ENCODE measurements at places on chromosomes 5 and 9.

DNA sequence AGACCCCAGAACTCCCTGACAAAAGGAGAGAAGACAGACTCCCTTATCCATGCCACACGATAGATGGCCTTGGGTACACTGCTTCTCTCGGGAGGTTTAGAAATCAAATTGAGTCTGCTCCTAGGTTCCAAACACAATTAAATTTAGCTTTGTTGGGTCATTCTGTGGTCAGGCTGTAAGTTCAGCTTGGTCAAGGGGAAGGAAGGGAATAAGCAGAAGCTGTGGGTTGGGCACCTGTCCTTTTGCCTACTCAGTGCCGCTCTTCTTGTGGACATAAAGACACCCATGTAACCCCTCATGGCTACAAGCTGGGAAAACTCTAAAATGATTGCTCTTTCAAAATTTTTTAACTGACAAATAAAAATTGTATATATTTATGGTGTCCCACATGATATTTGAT lies 19.1 kb upstream of the AK3 start:
- no peak for DNase-seq

- no peak for DNase-seq
Measured at GRCh38 chr9:83472221-83472665, 66.0 kb downstream of the FRMD3 start.

GRCh38 chr5:89041976-89042375 lies 159.0 kb upstream of the MEF2C start:
- DNase-seq = peak; percentile 32

DNA sequence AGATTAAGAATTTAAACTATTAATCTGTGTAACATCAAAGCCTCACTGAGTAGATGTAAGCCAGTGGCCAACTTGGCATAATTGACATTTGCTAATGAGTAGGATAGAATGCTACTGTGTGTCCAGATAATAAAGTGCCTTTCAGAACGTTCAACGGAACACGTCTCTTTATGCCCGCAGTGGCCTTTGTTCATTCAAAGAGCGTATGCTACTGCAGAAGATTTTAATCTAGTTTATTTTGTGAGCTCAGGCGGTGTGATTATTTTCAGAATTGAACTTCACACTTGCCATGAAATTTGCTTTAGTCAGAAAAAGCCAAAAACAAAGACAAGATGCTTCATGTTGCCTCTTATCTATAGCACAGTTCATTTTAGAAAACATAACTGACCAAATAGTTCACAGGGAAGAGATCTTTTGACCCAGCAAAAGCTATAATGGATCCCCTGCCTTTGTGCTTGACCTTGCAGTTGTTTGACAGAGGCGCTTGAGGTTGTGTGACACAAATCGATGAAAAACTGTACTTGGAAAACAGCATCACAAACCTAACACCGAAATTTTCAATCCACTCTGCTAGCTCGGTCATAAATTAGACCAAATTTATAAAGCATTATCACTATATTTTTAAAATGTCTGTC lies 530.9 kb upstream of the TYRP1 start:
- no peak for DNase-seq

GRCh38 chr9:121566481-121567465 lies 67.1 kb upstream of the GGTA1 start:
- peak; percentile 70 for DNase-seq

DNA sequence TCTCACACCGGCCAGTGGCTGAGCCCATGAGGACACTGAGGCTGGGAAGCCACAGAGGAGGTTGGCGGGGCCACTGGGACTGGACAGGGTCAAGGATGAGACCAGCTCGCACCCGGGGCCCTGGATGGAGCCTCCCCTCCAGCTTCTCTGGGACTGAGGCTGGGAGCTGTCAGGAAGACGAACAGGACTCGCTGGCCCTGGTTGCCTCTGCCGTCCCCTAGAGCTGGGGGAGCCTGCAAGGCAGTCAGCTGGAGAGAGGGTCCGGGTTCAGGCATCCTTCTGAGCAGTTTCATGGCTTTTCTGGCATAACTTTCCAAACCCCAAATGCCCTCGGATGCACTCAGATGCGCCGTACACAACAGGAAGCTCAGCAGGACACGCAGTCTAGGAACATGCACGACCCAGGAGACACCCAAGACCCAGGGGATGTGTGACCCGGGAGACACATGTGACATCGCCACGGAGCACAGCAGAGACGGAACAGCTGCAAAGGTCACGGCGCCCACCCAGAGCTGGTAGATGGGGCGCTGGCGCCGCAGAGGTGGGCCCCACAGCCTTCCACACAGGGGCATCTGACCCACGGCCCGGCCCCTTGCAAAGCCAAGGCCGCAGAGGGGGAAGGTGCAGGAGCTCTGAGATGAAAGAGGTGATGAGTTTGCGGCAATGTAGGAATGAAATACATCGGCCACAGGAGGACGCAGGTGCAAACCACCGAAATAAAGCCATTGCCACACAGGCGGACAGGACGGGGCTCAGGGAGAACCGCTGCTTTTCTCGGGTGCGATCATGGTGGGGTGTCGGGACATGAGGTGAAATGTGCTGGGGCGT lies 17.1 kb downstream of the TPPP start:
- peak; percentile 14 for DNase-seq

GRCh38 chr5:71880536-71880935 lies 161.5 kb downstream of the CARTPT start:
- DNase-seq = peak; percentile 85

- DNase-seq = no peak
Measured at GRCh38 chr9:134632329-134632728, 9.3 kb upstream of the COL5A1 start.

DNA sequence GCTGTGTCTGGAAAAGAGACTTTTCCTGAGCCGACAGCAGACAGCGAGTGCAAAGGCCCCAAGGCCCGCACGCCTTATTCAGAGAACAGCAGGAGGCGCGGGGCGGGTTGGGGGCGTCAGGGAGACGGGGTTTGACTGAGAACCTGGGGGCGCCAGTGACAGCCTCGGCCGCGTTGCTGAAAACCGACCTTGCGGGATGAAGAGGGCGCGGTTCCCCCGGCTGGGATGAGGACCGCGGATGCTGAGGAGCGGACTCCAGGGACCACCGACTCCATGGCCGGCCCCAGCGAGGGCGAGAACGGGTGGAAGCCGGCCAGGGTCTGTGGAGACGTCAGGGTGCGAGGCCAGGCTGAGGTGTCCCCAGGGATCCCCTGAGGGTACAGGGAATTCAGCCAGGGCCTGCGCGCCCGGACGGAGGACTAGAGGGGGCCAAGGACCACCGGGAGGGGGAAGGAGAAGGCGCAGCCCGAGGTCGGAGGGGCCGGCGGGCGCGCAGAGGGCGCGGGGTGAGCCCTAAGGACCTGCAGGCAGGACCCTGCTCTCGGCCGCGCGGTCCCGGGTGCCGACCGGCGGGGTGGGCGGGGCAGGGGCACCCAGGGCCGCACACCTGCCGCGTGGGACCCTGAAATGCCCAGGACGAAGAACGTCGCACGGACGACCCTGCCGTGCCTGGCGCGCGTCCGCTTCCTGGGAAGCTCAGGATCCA lies 837 bp upstream of the AHRR start:
- no peak for DNase-seq

DNA sequence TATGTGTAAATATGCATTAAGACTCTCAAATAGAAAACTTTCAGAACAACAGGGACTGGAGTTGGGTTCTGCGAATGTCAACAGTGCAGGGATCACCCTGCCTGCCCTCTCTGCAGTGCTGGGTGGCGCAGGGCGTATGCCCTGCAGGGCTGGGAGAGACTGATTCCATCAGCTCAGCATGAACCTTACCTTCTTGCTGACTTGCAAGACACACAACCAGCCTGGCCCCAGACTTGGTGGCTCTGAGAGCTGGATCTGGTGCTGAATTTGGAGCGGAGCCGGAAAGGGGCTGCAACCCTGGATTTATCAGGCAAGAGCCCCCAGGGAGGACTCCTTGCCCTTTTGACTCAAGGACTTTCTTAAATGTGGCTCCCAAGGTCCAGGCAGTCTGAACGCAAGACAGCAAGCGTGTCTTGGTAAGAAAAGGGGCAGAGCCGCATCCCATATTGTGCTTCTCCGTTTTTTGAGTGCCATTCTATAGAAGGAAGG lies 376.0 kb upstream of the IRX2 start:
- DNase-seq = no peak

GRCh38 chr5:137563646-137564397 lies 64.7 kb upstream of the SPOCK1 start:
- DNase-seq = no peak

DNA sequence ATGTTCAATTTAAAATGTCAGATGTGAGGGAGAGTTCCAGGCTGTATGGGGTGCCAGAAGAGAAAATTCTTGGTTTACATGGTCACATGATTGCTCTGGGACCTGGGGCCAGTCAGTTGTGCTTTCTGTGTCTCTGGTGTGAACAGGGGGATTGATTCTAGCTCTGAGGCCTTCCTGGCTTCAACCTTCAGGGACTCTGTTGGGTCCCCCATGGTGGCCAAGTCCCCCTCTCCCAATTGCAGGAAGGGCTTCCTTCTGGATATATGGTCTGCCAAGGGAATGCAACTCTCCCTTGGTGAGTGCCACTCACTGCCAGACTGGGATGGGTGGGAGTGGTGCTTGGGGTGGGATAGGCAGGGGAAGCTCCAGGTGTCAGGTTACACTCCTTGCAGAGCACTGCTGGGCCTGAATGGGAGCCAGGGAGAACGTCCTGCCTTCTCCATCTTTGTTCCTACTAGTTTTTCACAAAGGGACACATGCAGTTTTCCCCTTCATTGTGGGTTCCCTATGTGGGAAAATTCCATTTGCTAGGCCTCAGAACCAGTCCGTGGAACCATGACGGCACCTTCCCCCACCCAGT lies 153.2 kb downstream of the MELK start:
- no peak for DNase-seq

DNA sequence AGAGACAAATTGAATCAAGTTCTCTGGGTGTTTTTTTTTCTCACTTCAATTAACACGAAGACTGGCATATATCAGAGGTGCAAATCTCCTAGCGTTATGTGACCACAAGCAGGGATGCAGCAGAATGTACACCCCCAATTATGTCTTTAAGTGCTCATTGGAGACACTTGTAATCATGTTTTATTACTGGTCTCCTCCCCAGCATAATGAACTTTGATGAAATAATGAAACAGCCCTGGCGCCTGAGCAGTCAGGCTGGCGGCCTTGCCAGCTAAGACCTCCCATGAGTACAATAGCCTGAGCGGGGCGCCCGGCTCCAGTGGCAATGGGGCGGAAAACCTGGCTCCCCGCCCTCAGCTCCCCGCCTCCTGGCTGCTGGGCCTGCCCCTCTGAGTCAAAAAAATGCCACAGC lies 209.4 kb upstream of the MSX2 start:
- no peak for DNase-seq

- DNase-seq = no peak
Measured at GRCh38 chr5:105754056-105754455, 1916.7 kb downstream of the EFNA5 start.
